ENCODE measurements at places on chromosomes 2 and 18.

- peak; percentile 40 for DNase-seq
Observed at GRCh38 chr2:42864641-42865280, 72.4 kb upstream of the HAAO start.

- DNase-seq, result no peak
Observed at GRCh38 chr2:126669772-126670171, 13.8 kb downstream of the GYPC start.

- DNase-seq, result no peak
Observed at GRCh38 chr2:99662761-99663341, 173.0 kb upstream of the REV1 start.

DNA sequence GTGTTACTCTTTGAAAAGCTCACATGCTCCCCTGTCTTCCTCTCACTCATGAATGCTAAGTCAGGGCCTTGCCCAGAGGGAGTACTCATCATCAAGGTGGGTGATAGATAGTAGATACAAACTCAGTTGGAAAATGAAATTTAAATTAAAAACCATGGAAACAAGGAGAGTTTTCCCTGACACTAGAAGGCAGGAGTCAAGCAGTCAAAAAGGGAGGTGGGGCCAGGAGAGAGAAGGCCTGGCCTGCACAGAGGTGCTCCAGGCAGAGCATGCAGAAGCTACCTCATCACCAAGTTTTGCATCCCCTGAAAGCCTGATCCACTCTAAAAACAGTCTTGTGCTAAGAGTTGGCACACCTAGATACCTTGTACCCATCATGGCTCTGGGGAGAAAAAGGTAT lies 143.7 kb downstream of the MYO5B start:
- no peak for DNase-seq

DNA sequence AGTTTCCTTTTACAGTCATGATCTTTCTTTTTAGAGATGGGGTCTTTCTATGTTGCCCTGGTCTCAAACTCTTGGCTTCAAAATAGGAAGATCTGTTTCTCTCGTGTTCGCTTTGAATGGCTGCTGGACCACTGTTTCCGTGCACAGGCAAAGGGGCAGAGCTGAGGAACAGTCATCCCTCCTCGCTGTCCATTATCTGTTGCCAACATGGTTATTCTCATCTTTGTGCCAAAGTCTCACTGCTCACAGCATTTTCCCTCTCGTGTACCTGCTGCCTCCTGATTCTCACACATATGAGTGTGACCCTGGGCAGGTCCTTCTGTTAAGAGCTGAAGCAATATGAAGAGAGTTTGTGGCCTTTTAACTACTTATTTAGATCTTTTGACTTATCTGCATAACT lies 28.0 kb upstream of the CCNYL1 start:
- no peak for DNase-seq

DNA sequence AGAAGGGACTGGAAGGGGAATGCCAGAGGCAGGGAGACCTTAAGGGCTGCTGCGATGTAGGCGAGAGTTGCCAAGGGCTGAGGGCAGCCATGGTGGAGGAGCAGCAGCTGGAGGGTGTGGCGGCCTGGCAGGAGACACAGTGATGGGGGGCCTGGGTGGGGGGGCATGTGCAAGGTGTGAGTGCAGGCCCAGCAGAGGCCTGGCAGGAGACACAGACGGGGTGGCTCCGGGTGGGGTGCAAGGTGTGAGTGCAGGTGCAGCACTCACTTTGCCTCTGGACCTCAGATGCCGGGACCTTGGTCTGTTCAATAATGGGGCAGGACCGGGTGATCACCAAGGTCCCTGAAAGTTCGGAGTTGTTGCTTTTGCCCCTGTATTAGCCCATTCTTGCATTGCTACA lies 76.2 kb upstream of the ODC1 start:
- no peak for DNase-seq

DNA sequence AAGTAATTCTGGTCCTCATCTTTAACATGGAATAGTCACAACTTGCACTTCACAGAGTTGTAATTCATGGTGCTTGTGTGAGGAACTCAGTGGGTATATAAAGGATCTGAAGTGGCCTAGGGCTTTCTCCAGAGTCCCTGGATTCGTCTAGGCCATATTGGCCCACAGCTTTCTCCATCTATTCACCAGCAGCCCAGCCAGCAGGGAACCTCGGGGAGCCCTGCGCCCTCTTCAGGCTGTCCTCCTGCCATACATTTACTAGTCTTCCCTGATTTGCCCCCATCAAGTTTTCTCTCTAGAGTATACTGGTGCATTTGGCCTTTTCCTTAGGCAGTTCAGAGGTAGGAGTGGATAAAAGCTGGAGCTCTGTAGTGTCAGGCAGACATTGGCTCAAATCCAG lies 278.3 kb downstream of the MYCN start:
- peak; percentile 58 for DNase-seq

GRCh38 chr2:178628605-178629004 lies 148.3 kb downstream of the PLEKHA3 start:
- DNase-seq, result no peak

DNA sequence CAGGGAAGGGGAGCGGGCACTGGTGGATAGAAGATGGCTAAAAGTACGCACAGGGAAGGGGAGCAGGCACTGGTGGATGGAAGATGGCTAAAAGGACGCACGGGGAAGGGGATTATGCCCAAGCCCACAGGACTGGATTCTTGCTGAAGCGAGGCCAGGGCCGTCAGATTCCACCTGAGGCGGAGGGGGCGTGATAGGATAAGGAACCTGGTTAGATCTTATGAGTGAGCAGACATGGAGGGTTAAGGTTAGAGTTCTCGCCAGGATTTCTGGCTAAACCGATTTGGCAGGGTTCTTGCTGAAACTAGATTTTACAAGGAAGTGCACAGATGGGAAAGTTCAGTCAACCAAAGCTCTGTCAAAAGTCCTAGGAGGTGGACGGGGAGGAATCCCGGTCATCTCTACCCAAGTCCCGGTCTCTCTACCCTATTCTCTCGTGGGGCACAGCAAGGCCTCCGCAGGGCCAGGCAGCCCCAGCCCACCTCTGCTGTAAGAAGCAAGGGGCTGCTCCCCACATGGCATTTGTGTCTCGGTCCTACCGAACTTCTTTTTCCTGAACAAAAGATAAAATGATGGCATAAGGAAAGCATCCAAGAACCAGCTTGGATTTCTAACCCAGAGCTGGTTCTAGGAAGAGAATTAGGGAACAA lies 140.8 kb downstream of the PTGR3 start:
- DNase-seq, result no peak

DNA sequence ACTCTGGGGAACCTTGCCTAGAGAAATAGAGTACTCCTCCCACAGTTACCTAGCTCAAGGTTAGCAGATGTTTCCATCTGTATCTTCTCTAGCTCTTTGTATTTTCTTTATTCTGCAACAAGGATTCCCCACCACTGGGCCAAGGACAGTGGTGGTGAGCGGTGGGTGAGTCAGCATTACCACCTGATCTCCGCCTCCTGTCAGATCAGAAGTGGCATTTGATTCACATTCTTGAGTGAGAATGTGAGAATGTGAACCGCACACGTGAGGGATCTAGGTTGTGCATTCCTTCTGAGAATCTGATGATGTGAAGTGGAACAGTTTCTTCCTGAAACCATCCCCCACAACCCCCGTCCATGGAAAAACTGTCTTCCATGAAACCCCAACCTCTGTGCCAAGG lies 9.0 kb downstream of the EPB41L3 start:
- no peak for DNase-seq

- no peak for DNase-seq
Observed at GRCh38 chr2:13522917-13523821, 806.4 kb downstream of the TRIB2 start.

DNA sequence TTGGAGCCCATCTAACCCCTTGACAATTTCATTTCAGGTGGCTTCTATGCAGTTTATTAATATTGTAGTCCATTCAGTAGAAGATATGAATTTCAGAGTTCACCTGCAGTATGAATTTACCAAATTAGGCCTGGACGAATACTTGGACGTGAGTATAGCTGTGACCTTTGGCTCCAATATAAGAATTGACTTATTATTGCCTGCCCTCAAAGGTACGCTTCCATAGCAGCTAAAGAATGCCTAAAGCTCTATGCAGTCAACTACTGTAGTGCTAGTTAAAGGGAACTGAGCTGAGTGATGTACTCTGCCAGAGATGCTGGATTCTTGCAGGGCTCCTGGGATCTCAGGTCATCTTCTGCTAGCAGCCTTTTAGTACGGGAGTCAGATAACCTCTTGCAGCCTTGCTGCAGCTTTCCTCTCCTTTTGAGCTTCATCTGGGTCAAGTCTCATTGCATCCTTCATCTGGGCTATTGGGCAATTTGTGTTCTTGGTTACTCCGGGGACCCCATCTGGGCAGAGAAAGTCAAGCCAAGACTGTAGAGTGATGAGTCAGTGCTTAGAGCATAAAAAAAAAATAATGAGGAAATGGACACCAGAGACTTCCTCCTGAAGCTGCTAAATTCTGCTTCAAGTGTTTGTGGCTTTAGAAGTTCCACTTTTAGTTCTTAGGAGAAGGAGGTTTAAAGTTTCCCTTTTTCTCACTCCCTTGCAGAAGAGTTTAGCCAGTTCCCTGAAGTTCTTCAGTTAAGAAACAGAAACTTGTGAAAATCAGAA lies 105.6 kb downstream of the PRPF40A start:
- peak; percentile 74 for DNase-seq

DNA sequence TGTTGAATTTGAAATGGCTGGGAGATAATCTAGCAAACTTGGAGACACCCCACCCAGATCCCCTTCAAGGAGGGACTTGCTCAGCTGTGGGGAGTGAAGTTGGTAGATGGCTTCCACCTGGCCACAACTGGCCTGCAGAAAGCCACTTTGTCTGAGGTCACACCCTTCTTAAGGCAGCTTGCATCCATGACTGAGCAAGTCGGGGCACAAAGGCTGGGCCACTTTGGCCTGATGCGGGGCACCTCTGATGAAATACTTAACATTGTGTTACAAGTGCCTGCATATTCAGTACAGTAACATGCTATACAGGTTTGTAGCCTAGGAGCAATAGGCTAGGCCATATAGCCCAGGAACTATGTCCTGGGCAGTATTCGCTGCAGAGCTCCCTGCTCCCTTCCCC lies 13.4 kb upstream of the RPL37A start:
- no peak for DNase-seq

DNA sequence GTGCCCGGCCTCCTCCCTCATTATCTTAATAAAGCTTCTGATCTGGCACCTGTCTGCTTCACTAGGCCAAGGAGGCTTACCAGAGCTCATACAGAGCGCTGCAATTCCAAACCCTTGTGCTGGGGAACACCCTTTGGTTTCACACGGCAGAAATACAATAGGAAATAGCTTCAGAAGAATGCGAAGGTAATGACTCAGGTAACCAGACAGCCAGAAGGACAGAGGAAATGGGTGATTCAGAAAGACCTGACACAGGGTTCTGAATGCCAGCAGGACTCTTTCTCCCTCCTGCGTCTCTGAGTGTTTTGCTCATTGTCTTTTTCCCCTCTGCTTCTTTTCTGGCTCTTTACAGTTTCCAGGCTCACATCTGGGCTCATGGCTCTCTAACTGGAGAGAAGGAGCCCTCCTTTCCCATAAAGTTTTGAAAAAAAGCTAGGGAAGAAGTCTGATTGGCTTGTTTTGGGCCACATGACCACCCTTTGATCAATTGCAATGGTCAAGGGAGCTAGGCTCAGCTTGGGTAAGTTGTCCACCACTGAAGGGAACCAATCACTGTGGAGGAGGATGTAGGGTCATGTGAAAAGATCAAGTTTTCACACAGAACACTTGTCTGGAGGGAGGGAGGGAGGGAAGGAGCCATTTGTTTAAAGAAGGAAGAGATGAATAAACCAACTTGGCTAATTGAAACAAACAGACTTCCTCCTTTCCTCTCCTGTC lies 90.5 kb upstream of the UPP2 start:
- DNase-seq, result no peak

- no peak for DNase-seq
Observed at GRCh38 chr2:238450440-238450861, 23.7 kb downstream of the ASB1 start.

GRCh38 chr18:58993260-58993659 lies 128.6 kb downstream of the ZNF532 start:
- no peak for DNase-seq

DNA sequence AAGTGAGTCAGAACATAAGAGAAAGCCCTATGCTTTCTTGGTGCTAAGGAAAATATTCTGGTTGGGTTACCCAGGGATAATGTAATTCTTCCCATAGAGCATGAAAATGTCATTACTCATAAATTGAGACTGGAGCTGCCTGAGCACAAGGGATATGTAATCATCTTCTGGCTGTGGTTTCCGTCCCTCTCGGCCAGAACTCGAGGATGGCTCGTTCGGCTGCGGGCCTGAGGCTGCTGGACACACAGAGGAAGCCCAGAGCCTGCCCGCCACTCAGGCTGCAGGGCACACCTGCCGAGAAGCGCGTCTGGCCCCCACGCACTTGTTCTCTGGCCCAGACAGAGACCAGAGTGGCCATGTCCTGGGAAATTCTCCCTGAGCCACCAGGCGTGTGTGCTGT lies 104.9 kb downstream of the ASAP2 start:
- DNase-seq, result no peak

DNA sequence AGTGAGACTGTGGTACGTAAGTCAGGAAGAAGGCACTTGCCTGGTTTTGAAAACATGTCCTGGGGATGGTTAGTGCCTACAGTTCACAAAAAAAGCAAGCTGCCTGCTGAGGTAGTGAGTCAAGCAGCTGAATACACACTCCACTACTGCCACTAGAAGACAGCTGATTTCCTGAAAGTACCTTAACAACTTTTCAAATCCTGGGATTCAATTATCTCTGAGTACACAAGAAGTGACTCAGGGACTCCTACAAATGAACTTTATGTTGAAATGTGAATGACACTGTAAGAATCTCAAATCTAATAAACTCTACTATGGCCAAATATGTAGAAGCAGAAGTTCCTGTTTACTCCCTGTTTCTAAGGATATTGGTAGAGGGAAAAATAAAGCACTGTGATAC lies 58.0 kb upstream of the ARL5A start:
- no peak for DNase-seq

DNA sequence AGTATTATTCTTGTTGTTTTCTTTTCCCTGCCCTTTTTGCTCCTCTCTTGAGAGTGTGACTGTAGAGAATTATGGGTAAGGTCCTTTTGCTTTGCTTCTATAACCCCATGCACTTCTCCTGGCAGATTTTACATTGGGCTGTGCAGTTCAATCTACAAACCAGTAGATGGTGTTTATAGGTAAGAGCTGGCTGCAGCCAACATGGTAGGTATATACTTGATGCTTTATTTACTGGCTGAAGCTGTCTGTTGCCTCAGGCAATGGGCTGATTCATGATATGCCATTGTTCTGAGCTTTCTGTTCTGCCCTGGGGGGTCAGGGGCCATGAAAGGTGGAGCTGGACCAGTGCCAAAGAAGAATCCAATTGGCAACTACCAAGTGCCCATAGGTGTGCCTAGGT lies 48.3 kb upstream of the MYL1 start:
- peak; percentile 14 for DNase-seq

- DNase-seq, result peak; percentile 76
Observed at GRCh38 chr2:230068651-230069055, at the start of gene SLC16A14. SLC16A14 (minus strand) TSS chr2:230068924; CDS start chr2:230059352, 9,572 bp downstream.

- DNase-seq, result no peak
Observed at GRCh38 chr2:129778584-129778877, 200.9 kb upstream of the RAB6C start.

- no peak for DNase-seq
Observed at GRCh38 chr2:20676353-20677215, 9.6 kb downstream of the GDF7 start.
